Lung (tissue), 17 donors: ENCODE measurements at places on chromosomes 16 and 17. TPM values are rescaled to one million over a fixed set of nuclear protein-coding genes. Genes with fewer than 3 reads are reported as not detected.

LITAFD gene
- not detected for polyA plus RNA-seq

SPN gene
- polyA plus RNA-seq = 14.4 TPM

ATP2A1 gene
- polyA plus RNA-seq = 0.53 TPM

CES4A gene
- polyA plus RNA-seq = 8.0 TPM

DNA sequence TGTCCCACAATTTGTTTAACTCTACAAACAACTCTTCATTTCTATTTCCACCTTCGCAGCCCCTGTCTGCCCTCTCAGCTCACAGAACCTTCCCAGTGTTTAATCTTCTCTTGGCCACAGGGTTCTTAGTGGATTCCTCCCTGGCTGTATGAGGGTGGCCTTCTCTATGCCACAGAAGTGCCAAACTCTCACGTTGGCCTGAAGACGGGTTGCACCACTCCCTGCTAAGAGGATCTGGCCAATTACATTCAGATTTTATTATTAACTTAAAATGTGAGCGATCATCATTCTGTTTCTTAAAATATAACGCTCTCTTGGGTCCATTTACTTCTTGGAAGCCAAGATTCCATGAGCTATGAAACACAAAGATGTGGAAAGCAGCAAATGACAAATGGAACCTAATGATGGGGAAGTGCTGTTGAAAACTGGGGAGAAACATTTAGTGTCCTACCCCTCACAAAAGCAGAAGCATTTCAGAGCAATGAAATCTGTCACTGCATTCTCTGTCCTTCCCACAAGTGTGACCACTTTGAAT, 91.3 kb upstream of the NOG start:
- DNase-seq = no peak

HCRT gene
- not detected for polyA plus RNA-seq

DNA sequence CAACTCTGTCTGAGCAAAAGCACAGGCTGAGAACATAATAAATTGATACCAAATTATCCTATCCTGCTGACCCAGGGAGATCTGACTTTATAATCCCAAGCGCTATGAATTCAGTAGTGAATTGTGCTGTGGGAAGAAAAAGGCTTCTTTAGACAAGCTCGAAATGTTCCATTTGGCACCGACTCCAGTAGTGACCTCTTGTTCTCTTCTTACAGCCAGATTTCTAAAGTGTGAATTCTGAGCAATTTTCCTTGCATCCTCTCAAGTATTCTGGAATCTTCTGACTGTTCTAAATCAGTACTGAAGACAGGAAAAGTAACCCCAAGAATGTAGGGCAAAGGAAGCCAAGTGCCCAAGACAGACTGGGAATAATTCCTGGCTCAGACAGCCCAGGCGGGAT, 58.2 kb downstream of the CDYL2 start:
- peak; percentile 13 for DNase-seq

DNA sequence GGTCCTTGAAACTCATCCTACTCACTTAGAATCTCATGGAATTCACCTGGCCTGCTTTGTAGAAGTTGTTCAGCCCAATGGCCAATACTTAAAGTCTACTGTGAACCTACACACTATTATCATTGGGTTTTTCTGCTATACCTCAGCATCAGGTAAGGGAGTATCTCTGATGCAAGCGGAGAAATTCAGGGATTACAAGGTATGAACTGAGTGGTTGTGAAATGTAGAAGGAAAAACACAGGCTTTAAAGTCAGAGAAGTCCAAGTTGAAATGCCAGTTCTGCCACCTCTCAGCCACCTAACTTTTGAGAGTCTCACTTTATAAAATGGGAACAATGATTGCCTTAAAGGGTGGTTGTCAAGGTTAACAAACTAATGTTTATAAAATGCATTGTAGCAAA, 31.0 kb downstream of the COX11 start:
- no peak for DNase-seq

DNA sequence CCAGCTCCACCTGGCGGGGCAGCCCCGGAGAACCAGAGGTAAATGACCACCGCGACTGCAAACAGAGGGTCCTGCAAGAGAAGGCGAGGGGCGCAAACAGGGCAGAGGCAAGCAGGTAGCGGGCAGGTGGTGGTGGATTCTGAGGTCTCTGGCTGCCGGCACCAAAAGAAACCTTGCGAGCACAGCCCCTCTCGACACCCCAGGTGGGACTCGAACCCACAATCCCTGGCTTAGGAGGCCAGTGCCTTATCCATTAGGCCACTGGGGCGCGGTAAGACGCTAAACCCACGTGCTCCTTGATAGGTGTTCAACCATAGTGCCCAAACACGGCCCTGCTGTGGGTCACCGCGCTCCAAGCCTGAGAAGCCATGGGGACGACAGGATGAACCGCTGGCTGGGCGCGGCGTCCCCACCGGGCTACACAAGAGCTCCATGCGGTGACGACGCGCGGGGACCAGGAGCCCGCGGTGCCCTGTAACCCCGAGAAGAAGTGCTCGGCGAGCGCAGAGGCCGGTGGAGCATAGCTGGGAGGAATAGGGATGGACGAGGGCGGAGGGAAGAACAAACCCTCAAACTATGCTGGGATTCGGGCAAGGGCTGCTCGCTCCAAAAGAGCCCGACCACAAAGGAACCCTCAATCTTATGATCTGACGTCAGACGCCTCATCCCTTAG, 12.4 kb downstream of the ATP5PD start:
- DNase-seq = peak; percentile 94

CAPNS2 gene
- polyA plus RNA-seq = 0.30 TPM

DNA sequence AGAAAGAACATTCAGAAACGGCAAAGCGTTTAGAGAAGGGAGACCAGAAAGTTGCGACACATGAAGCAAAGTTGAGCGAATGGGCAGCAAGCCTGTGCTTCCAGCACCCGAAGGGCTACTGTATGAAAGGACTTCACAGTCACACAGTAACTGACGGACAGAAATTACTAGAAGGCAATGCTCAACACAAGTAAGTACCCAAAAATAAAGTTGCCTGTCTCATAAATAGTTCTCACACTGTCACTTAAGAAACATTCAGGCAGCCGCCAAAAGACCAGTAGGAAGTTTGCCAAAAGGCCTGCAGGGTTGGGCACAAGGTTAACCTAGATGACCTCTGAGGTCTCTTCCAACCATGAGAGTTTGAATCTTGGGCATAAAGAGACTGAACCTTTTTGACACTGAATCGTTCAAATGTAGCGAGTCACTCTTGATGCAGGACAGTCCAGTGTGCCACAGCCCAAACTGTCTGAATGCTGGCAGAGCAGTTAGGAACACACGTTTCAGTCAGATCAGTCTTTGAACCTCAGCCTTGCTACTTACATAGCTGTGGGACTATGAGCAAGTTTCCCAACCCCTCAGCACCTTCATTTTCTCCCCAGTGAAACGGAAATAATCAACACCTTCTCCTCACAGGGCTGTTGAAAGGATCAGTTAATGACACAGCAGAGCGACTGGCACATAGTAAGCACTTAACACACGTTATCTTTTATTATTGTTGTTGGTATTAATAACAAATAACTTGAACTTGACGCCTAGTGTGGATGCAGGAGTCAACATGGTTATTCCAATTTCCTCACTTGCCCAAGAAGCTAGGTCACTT, 10.4 kb downstream of the NCBP3 start:
- DNase-seq = no peak

ABCA10 gene
- polyA plus RNA-seq = 0.29 TPM

DNA sequence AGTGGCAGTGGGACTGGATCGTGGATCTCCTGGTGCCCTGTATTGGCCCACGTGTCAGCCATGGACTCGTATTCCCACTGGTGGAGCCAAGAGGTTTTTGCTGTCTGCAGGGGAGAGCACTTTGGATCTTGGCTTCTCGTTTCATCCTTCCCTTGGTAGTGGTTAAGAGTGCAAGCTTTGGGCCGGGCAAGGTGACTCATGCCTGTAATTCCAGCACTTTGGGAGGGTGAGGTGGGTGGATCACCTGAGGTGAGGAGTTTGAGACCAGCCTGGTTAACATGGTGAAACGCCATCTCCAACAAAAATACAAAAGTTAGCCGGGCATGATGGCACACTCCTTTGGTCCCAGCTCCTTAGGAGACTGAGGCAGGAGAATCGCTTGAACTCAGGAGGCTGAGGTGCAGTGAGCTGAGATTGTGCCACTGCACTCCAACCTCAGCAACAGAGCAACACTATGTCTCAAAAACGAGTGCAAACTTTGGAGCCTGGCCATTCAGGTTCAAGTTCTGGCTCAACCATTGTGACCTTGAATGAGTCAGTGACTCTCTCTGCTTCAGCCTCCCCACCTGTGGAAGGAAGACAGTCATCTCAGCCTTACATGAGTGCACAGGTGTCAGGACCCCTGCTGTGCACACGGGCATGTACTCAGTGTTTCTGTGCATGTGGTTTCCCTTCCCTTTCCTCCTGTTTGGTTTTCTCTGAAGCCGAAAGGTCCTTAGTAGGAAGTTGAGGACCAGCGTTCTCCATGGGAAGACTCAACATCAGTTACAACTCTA, 57.4 kb downstream of the PLCG2 start:
- no peak for DNase-seq

GRCh38 chr16:87418644-87419043, 26.5 kb downstream of the MAP1LC3B start:
- DNase-seq = no peak

- DNase-seq = no peak
Observed at GRCh38 chr17:30302241-30302640, 10.5 kb upstream of the BLMH start.

DNA sequence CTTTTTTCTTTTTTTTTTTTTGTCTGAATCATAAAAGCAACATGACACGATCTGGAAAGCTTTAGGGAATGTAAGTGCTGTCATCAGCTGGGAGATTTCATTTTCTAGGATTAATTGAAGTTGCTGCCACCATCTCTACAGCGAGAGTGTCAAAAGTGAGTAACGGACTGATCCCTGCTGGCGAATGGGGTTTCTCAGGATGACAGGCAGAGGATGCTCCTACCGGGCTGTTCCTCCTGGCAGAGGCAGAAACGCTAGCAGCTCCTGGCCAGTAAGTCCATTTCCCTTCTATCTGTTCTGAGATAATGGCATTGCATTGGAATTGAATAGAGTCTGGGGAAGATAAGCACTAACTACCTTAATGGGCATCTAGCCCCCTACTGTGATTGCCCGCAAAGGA, 80.5 kb upstream of the KIFC3 start:
- DNase-seq = no peak

- DNase-seq = no peak
Observed at GRCh38 chr17:78205124-78205775, 8.8 kb upstream of the BIRC5 start.
